ENCODE measurements at places on chromosomes 2 and 18.

DNA sequence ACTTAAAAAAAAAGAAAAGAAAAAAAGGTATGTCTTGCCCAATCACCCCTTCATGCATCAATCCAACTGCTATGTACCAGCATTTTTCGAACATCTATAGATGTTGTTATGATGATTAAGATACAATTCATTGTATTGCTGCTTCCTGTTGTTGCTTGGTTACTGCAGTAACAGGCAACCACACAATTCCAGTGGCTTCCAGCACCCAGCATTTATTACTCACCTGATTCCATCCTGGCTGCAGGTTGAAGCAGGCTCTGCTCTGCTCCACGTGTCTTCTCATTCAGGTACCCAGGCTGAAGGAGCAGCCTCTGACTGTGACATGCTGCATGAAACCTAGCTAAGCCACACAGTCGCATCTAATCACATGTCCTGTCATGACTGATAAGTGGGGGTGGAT lies 196.9 kb downstream of the INO80D start:
- peak; percentile 93 for ATAC-seq

GRCh38 chr2:170821531-170822289 lies 5.0 kb downstream of the GAD1 start:
- no peak for ATAC-seq

DNA sequence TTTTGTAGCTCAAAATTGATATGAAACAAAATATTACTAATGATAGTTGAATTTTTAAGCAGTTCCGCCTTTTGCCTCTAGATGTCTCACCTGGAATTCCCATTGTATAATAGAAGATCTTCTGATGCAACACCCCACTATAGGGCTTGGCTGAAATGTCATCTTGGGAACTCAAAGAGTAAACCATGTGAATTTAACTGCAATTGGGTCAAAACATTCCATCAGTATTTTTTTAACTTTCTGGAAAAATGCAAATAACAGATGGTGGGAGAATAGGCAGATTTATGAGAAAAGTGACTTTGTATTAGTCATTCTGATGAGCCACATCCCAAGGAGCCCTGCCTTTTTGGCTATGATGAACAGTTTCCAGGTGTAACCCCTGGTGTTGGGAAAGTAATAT lies 489.9 kb downstream of the NYAP2 start:
- peak; percentile 69 for ATAC-seq

DNA sequence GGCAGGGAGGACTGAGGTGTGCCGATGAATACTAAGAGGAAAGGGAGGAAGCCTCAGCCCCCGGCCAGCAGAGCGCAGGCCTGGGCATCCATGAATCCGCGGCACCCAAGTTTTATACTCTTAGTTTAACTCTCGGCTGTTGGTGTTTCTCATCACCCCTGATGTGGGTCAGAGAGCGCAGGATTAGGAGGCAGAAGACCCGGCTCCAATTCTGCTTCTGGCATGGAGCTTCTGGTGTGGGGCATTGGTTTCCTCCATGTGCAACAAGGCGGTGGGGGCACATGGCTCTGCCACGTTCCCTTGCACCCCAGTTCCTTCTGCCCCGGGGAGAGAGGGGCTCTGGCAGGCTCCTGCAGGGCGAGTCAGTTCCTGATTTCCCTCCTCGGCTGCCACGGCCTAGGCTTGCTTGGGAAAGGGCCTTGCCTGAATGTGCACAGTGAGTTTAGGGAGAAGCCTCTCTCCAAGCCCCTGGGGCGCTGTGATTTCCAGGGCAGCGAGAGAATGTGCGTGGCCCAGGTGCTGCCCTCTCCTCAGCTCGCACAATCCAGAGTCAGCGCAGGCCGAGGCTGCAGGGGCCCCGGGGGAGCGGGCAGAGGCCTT lies 36.2 kb upstream of the DNMT3A start:
- no peak for ATAC-seq

DNA sequence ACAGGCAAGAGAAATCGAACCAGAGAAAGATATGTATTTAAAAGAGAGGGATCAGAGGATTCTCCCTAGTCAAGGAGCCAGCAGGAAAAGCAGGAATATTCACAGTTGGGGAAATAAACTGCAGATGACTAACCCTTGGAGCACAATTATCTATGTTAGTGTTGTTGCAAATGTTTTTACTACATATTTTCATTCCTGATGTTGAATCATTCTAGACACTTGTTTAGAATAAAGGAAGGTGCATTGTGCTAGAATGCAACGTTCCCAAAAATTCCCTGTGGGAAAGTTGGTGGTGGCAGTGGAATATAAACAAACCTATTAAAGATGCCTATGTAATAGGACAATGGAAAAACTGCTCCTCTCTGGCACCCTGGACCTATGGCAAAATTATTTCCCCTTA lies 63.3 kb downstream of the DTNA start:
- no peak for ATAC-seq

- no peak for ATAC-seq
Measured at GRCh38 chr2:133489641-133490410, 78.4 kb downstream of the NCKAP5 start.

GRCh38 chr2:216436383-216436782 lies 24.1 kb downstream of the SMARCAL1 start:
- ATAC-seq, result no peak

DNA sequence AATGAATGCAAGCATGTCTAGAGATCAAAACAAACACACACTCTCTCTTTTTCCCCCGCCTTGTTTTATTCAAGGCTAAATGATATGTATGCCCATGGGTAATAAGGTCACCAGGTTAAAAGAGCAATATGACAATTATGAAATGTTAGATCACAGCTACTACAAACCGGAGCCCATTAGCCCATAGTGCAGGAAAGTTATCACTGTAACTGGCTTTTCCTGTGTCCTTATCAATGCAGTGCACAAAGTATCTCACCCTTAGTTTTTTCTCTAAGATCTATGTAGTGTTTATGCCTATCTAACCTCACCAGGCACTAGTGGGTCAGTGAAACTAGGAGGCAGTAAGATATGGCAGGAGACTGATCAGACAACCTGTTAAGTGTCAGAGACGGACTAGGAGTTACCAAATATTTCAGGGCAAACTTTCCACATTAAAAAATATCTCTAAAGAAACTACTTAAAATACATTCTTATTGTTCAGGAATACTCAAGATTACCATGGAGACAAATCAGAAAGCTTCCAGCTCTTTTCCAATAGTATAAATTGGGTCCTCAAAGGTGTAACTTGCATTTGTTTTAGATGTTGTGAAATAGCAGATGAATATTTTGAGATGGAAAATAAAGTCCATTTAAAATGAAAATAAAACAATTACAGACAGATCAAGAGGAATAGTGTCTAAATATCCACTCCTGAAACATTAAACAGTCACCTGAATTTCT lies 282.2 kb downstream of the EXOC6B start:
- no peak for ATAC-seq

DNA sequence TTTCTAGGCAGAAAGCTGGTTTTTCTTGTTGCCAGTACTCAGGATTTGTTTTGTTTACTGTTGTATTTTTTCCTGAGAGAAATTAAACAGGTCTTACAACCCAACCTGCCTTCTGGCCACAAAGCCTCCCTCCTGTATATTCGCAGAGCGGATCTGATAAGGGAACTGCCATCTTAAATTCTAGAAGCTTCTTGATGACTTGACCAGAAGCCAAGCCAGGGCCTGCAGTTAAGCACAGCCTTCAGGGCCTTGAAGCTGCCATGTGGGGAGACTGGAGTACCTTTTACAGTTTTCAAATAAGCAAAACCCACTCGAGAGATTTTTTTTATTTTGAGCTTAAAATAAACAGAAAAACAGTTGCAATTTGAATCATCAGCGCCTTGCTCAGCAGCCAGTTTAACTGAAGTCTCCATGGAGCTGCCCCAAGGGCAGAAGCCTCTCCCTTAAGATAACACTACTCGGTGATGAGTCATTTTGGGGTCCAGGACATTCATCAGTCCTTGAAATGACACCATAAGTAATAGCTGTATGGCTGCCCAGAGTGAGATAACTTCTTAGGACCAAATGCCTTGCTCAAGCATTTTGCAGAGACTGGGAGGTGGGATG lies 51.5 kb upstream of the PHLPP1 start:
- no peak for ATAC-seq

Data from esophagus mucosa (tissue), 1 donor.